ENCODE measurements at places on chromosomes 6 and 20.

DNA sequence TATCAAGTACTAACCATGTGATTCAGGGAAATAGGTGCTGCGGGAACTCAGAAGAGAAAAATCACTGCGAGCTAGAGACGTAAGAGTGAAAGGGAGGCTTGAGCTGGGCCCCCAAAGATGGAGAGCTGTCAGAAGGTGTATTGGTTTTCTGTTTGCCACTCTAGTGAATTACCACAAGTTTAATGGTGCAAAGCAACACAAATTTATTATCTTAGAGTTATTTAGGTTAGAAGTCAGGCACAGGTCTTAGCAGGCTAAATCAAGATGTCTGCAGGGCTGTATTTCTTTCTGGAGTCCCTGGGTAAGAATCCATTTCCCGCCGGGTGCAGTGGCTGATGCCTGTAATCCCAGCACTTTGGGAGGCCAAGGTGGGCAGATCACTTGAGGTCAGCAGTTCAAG, 2.5 kb downstream of the ZSWIM3 start:
- no peak for DNase-seq

DNA sequence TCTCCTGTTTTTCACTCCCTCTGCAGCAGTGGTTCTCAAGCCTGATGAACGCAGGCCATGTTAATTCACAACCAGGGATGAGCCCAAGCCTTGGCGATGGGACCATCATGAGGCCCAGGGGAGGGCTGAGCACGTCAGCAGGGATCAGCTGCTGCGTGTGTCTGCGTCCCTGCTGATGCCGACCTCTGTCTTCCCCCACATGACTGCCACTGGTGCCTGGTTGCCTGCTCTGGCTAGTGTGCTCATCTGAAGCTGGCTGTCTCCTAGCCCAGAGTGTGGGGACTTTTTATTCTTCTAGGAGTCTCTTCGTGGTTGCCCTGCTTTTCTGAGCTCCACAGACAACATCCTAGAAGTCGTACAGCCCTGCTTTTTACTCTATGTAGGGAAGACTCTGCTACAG, 40.8 kb upstream of the KCNK16 start:
- DNase-seq = no peak

GRCh38 chr6:131736003-131736596, 25.3 kb upstream of the CTAGE9 start:
- no peak for DNase-seq

- no peak for DNase-seq
Observed at GRCh38 chr6:170116636-170117035, 174.2 kb downstream of the DLL1 start.
